Stimulated activated CD8-positive, alpha-beta memory T cell treated with anti-CD3 and anti-CD28 coated beads, Interleukin-15, amount 100 ng/mL, for 48 hours (primary cell): ENCODE measurements at places on chromosomes 4 and X.

DNA sequence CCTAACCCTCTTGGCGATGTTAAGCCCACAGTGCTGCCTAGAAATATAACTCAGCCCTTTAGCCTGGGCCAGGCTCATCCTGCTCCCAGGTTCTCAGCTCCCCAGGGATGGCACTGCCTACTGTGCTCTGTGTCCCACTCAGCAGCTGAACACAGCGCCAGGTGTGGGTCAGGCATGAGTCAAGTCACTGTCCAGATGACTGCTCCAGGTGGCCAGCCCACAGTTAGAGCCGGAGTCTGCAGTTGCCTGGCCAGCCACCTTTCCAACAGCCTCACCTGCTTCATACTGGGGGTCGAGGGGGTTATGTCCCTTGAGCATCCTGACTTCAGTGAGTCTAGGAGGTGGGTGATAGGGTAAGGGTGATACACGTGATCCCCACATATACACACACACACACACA, 48.4 kb downstream of the TBC1D14 start:
- DNase-seq, result no peak

DNA sequence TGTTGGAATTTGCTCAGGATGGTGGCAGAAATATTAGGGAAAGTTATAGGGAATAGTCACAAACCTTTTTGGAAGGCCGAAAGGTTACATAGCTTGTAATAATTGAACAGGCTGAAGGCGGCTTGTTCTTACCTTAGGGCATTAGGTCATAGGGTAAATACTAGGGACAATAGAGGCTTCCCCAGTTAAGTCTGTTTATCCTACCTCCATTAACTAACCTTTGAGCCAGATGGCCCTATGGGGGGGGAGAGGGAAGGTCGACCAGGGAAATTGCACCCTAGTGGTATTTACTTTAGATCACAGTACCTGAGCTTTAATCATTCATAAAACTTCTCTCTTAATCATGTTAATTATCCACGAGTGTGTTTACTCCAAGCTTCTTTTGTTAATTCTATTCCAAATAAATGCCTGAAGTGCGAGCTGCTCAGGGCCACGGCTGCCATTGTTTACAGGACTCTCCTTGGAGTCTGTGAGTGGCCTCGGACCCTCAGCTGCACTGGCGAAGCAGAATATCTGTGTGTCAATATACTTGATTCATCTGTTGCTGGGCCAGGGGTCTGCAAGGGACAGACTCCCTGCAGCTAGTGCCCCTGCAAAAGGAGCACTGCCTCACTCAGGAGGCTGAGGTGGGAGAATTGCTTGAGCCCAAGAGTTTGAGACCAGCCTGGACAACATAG, 22.9 kb downstream of the PAGE2 start:
- no peak for DNase-seq

DNA sequence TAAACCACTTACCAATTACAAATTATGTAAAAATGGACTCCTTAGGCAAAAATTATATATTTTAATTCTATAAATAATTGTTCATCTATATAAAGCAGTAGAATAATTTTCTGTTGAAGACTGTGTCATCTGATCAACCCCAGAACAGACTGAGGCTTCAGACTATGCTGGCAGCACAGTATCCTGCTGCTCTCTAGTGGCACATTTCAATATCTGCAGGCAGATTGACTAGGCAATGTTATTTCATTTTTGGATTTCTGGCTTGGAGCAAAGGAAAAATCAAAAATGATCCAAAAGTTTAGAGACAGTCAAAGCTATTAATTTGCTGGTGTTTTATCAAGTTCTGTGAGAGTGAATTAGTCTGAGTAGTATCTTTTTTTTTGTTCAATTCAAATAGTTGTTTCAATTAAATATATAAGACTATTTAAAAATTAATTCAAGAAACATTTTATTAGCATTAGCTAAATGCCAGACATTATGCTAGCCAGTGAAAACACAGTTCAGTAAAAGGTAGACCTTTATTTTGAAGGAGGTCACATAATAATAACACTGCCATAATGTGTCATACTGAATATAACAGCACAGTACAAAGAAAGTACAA, 21.3 kb upstream of the SULT1E1 start:
- DNase-seq, result no peak

- DNase-seq, result no peak
Measured at GRCh38 chr4:126604268-126604867, 1028.4 kb upstream of the INTU start.

GRCh38 chr4:156298230-156298629, 344.6 kb upstream of the CTSO start:
- no peak for DNase-seq

- DNase-seq, result no peak
Measured at GRCh38 chr4:1474126-1475090, 68.2 kb upstream of the NKX1-1 start.

GRCh38 chr4:22635692-22636091, 57.0 kb upstream of the GBA3 start:
- no peak for DNase-seq

- no peak for DNase-seq
Measured at GRCh38 chr4:89511776-89512175, 204.2 kb upstream of the GPRIN3 start.

DNA sequence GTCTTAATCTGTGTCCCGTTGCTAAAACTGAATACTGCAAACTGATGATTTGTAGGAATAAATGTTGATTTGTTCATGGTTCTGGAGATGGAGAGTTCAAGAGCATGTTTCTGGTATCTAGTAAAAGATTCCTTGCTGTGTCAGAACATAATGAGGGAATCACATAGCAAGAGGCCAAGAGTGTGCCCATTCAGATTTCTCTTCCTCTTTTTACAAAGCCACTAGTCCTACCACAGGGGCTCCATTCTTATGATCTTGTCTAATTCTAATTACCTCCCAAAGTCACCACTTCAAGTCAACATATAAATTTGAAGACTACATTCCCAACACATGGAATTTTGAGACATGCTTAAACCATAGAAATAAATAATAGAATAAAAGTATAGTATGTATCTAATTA, 608.8 kb upstream of the EPHA5 start:
- DNase-seq, result no peak

- no peak for DNase-seq
Measured at GRCh38 chr4:178306565-178306964, 864.3 kb upstream of the AGA start.

DNA sequence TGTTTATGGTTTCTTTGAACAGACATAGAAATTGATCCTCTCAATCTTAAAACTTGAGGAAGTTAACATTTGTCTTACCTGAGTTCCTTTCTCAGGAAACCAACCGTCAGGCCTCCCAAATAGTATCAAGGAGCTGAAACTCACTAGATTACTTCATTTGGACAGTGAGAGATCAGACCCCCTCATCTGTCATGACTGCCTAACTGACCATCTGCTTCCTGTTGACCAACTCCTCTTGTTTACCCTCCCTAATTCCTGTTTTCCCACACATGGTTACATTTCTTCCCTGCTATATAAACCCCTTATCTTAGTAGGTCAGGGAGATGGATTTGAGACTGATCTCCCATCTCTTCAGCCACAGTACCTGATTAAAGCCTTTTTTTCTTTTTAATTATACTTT, 46.2 kb upstream of the NMU start:
- no peak for DNase-seq

- no peak for DNase-seq
Measured at GRCh38 chr4:172989984-172990820, 178.4 kb upstream of the GALNT7 start.

DNA sequence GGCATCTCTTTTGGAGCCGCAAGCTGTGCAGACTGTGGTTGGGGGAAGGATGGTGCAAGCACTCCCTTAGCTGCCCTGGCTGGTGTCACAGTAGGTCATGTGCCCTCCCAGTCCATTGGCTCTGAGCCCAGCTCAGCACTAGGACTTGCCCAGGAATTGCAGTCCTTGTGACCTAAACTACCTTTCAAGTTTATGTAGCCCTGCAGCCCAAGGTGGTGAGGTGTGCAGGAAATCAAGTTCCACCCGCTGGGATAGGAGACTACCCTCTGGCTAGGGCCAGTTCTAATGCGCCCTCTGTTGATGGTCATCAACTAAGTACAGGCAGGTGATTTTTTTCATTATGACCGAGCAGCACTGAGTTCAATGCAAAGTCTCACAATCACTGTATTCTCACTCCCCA, 335.2 kb downstream of the UBE2NL start:
- DNase-seq, result no peak

GRCh38 chr4:176013476-176014247, 52.0 kb upstream of the WDR17 start:
- DNase-seq, result no peak

- no peak for DNase-seq
Measured at GRCh38 chrX:150268839-150269355, 94.2 kb upstream of the MAMLD1 start.

DNA sequence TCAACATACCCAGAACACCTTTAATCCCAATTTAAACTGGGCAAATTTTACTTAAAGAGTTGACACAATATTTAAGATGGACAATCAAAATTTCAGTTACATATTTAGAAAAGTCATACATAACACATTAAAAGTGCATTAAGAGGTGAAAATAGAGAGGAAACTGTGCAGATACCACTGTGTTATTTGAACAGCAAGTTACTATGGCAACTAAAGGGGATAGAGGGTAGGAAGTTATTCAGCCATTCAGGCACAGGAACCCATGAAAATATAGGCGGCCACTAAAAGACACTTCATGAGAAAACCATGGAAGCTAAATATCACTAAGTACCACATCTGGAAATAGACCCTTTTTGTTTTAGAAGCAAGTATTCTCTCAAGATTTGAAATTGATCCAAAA, 75.1 kb downstream of the PDGFC start:
- no peak for DNase-seq

- no peak for DNase-seq
Measured at GRCh38 chr4:17817027-17817426, 6.2 kb downstream of the NCAPG start.

DNA sequence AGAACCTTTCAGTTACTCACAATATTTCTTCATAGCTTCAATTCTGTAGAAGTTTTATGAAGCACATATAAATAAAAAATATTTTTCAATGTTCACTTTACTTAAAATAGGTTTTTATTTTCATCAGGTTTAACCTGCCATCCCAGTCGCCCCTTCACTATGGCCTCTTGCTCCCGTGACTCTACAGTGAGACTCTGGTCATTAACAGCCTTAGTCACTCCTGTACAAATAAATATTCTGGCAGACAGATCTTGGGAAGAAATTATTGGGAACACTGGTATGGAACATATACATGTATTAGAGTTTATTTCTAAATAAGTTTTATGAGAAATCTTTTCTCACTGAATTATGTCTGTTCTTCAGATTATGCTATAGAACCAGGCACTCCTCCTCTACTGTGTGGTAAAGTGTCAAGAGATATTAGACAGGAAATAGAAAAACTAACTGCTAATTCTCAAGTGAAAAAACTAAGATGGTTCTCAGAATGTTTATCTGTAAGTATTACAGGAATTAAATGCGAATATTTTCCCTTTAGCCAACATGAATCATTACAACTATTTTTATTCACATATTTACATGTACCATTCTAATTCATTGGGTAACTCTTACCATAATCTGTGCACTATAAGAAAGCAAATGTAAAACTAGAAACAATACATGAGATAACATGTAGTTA, 45.6 kb downstream of the SPATA4 start:
- DNase-seq, result no peak
